ENCODE measurements at places on chromosomes 12 and 14.
A peak's percentile ranks its signal among the peaks of the same experiment; 100 is the strongest.

DNA sequence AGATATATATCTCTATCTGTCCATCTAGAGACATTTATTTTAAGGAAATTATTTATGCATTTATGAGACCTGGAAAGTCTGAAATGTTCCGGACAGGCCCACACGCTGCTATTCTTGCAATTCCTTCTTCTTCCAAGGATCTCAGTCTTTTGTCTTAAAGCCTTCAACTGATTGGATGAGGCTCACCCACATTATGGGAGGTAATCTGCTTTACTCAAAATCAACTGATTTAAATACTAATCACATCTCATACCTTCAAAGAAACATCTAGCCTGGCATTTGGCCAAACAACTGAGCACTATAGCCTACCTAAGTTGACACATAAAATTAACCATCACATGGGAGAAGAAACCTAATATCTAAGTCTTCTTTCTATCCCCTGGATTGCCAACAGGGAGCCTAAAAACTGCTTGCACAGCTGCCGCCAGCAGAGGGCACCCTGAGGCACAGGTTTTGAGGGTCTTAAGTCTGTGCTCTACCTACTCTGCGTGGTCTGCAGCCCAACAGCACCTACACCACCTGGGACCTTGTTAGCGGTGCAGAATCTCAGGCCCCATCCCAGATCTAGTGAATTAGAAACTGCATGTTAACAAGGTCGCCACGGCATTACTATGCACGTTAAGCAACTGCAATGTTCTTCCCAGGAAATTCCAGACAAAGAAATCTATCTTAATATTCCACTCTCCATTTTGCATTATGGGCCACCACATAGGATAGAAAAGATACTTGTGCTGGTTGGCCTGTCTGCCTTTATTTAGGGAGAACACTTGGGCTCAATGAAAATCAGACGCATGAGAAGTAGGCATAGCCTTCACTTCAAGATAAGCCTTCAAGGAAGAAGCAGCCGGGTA, 249.7 kb downstream of the FOXG1 start:
- peak; percentile 2 for DNase-seq

- DNase-seq = no peak
Observed at GRCh38 chr14:86902176-86902950, 1090.6 kb downstream of the GALC start.

- DNase-seq = no peak
Observed at GRCh38 chr14:97268097-97268496, 470.9 kb downstream of the VRK1 start.

DNA sequence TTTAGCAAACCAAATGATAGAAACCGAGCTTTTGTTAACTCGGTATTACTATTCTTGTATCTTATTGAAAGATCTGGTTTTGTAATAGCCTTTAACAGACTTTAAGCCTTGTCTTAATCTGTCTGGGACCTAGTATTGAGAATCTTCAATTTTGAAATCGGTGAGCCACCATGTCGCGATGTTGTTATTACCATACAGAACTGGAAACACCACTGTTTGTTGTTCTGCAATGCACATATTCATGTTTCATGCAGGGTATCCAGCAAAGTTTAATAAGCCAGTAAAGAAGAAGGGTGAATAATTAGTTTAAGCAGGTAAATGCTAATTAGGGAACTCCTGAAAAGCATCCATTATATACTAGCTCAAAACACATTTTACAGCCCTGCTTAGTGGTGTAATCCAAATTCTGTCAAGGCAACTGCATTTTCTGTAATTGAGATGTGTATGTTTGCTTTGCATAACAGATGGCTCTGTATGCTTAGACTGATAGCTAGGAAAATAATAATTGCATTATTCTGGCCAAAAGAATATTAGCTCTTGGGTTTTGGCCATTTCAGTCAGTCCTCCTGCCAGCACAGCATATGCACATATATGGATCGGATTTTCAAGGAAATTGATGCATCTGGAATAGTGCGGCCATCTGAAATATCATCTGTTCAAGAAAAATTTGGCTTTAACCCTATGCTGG, 389.2 kb downstream of the EGLN3 start:
- no peak for DNase-seq

GRCh38 chr12:65074932-65075331, 46.2 kb downstream of the WIF1 start:
- no peak for DNase-seq

DNA sequence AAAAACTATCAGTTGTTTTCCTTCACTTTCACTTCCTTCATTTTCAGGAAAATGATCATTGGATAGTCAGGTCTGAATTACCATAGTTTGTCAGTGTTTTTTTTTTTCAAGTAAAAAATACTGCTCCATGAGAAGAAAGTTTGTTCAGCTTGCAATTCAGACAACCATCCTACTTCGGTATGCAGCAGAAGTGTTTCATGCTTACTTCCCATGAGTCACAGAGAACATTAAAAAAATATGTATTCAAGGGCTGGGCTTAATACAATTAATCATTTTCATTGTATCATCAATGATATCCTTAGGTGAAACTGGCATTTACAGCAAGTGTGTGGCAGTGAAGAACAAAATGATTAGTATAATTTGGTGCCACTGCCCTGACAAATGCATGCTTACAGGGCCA, 21.6 kb downstream of the PYM1 start:
- no peak for DNase-seq

DNA sequence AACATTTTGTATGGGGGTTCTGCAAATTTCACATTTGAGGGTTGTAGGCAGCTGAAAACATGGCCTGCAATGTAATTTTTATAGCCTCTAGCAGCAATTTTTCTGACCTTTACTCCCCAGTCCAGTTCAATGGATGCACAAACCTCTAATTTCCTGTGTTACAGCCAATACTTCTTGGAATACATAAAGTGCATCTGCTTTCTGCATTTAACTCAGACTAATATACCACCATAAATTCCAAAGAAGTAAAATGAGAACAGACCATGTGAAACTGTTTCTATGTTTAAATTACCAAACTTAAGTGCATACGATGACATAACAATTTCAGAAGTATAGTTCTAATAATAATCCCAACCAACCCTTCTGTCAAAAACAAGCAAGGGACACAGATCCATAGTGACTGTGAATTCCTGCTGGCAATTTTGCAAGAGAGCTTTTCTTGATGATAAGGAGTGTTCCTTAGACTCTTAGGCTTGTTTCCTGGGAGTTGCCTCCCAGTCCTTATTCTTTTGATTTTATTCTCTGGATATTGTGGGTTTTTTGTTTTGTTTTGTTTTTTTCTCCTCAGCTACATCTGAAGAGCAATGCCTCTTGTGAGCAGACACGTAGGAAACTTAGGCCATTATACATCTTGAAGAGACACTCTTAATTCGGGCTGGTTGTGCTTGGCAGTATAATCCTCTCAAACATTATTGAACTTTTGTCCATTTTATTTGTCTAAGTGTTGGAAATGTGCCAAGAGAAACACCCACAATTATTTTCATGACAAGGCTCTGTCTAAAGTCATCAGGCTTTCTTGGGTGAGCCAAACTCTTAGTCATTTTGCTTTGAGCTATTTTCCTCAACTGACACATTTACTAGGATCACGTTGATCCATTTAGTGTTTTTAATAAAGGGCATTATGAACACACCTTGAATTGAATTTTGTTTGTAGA, 51.3 kb upstream of the RERGL start:
- DNase-seq = no peak

GRCh38 chr12:48199774-48200221, 3.3 kb downstream of the OR10AD1 start:
- no peak for DNase-seq

DNA sequence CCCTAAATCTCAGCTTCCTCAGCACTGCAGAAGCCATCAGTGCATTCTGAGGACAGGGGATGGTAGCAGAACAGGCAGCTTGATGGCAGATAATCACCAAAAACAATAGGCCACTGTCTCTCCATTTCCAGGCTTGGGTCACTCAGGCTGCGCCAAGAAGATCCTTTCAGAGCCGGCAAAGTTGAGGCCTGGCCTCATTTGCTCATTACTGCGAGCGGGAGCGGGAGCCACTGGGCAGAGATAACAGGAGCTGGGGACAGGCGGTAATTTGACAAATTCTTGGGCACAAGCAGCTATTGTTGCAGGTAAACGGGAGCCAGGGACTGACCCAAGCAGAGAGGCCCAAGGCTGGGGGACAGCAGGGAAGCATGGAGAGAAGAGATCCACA, 2.1 kb downstream of the MSI1 start:
- DNase-seq = no peak

GRCh38 chr14:102215576-102216250, 76.0 kb downstream of the WDR20 start:
- DNase-seq = no peak

DNA sequence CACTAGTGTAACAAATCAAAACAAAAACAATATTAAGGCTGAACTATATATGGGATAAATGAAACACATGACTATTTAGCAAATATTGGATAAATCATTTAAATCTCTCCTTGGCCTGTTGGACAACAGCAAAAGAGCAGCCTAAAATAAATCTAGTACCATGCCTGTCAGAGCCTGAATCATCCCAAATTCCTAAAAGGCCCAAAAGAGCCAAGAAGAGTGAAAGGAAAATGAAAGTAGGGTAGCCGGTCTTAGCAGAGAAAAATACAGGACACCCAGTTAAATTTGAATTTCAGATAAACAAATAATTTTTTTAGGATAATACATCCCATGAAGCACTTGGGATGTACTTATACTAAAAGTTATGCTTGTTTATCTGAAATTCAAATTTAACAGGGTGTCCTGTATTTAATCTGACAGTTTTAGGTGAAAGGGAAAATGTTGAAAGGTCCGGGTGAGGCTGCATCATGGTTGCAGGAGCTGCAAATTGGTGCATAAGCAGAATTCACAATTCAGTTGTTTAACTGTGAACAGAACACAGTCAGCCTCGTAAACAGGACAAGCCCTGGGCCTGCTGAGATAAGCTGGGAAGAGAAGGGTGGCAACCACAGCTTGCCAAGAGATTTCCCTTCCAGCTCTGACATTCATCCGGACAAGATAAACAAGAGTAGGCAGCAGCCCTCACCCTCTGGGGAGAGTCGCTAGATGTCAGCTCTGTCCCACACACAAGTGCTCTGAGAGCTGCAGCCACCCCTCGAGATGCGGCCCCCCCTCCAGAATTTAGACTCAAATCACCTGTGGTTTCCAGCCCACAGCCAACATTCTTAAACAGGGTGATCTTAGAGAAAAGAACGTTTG, 30.3 kb downstream of the DMAC2L start:
- DNase-seq = peak; percentile 85

GRCh38 chr12:88753066-88753465, 172.8 kb upstream of the KITLG start:
- no peak for DNase-seq

DNA sequence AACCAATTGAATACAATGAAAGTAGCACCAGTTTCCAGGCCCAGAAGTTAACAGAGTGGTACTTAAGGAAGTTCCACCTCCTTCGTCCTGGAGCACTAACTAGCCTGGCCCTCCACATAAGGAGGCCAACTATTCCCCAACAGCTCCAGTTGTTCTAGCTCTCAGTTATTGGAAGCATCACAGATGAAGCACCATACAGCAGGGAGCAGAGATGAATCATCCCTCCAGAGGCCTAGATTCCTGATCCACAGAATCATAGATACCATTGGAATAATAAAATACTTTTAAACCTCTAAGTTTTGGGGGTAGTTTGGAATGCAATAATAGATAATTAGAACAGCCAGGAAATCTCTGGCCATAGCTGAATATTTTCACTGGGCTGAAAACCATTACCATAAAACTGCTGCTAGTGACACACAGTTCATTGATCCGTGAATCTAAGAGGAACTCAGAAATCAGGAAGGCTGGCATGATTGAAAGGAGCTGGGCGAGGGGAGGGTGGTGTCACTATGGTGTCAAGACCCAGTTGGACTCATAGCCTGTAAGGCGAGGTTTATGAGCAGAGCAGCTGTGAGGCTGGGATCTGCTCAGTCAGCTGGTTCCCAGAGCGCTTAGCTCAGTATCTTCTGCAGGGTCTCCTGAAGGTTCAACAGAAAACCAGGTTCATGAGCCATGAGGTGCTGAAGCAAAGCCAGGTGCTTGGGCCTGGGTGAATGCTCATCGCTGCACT, 371.4 kb upstream of the TMTC1 start:
- DNase-seq = no peak

DNA sequence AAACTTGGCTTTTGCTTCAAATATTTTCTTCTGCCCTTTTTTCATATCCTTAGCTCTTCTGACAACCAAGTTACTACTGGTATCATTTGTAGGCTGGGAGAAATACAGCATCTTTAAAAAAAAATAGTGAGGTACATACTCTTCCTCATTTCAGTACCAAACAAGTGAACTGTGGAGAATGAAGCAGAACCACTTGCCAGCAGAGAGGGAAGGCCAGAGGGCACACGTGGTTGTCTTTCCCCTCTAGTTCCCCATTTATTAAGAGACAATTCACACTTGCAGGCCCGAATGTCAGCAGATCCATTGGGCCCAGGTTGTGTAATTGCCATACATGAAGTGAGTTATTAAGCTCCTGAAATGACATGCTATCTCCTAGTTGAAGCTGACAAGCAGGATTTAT, 3.2 kb downstream of the SUSD6 start:
- DNase-seq = peak; percentile 30

DNA sequence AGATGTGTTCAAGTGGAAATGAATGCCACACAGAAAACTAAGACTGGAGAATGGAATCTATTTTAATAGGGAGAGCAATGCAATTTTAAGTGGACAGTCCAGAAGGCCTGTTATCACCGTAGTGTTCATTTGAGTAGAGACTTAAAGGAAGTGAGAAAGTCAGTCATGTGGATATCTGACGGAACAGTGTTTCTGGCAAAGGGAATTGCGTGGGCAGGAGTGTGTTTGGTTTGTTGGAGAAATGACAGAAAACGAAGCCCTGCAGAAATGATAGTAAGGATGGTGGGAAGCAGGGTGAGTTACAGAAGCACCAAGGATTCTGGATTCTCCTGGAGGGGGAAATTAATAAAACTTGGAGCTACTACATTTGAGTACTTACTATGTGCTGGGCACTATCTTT, 776.6 kb downstream of the MED13L start:
- DNase-seq = no peak

- no peak for DNase-seq
Observed at GRCh38 chr12:129530984-129531383, 372.8 kb downstream of the TMEM132D start.

DNA sequence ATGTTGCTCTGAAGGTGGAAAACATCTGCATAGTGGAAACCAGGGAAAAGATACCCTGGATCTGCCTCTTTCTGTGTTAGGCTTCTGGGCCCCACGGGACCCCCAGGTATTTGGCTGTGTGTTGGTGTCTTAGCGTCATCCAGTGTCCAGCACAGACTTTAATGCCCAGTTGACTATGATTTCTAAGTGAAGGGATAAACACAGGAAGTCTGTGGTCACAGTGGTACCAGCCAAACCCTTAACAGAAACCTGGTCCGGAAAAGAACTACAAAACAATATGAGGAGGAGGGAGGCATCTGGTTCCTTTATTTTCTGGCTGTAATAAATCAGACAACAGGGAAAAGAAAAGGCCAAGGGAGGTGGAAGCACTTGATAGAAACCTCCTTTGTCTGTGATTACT, 56.4 kb downstream of the CMKLR1 start:
- DNase-seq = no peak

GRCh38 chr12:57782243-57782607, 362 bp upstream of the TSFM start:
- no peak for DNase-seq

GRCh38 chr12:2922329-2922728, 31.6 kb downstream of the TULP3 start:
- no peak for DNase-seq
